ENCODE measurements at places on chromosomes 4 and X. TPM values are rescaled to one million over a fixed set of nuclear protein-coding genes. Genes with fewer than 3 reads are reported as not detected.

IL21 gene
- 14.5 TPM for total RNA-seq

SMIM43 gene
- total RNA-seq = not detected

SLC26A1 gene
- total RNA-seq = not detected

MTMR8 gene
- total RNA-seq = 4.4 TPM

NHSL2 gene
- 0.41 TPM for total RNA-seq

CFI gene
- total RNA-seq = 0.62 TPM

G3BP2 gene
- 156 TPM for total RNA-seq

SSX3 gene
- not detected for total RNA-seq

ZDHHC9 gene
- total RNA-seq = 13.9 TPM

CXCL10 gene
- 1.3 TPM for total RNA-seq

PNMA6E gene
- total RNA-seq = not detected

RRH gene
- not detected for total RNA-seq

MAGED2 gene
- 36.3 TPM for total RNA-seq

KANTR gene
- total RNA-seq = 9.7 TPM

TRMT44 gene
- total RNA-seq = 25.6 TPM

FAT4 gene
- not detected for total RNA-seq

MAGEA2B gene
- total RNA-seq = not detected

CFAP47 gene
- not detected for total RNA-seq

BTK gene
- total RNA-seq = 0.25 TPM

SHROOM2 gene
- total RNA-seq = not detected

FREM3 gene
- total RNA-seq = not detected

NDUFC1 gene
- total RNA-seq = 51.4 TPM

BEX4 gene
- total RNA-seq = 9.4 TPM

SEC24D gene
- 60.0 TPM for total RNA-seq

RGS12 gene
- 7.0 TPM for total RNA-seq

EFNB1 gene
- total RNA-seq = 7.6 TPM

WDR45 gene
- 43.5 TPM for total RNA-seq

PAGE2B gene
- 1.1 TPM for total RNA-seq

DGKK gene
- not detected for total RNA-seq

DCAF12L1 gene
- not detected for total RNA-seq

LONRF3 gene
- 0.46 TPM for total RNA-seq

RHOXF2B gene
- total RNA-seq = not detected

AFM gene
- total RNA-seq = not detected

TMEM156 gene
- 17.6 TPM for total RNA-seq

FABP2 gene
- not detected for total RNA-seq

PRDM8 gene
- 1.1 TPM for total RNA-seq

NXF3 gene
- not detected for total RNA-seq

SFRP2 gene
- total RNA-seq = not detected

SPANXA2 gene
- not detected for total RNA-seq

MXRA5 gene
- total RNA-seq = not detected

CYLC1 gene
- not detected for total RNA-seq

SGMS2 gene
- total RNA-seq = 1.0 TPM

CT45A2 gene
- not detected for total RNA-seq

GALNTL6 gene
- not detected for total RNA-seq

ENAM gene
- not detected for total RNA-seq

ZAR1 gene
- total RNA-seq = not detected

RTL3 gene
- total RNA-seq = not detected

SPIN3 gene
- total RNA-seq = 11.5 TPM

GUCY1A1 gene
- not detected for total RNA-seq

MORC4 gene
- 5.6 TPM for total RNA-seq

TMEM150C gene
- not detected for total RNA-seq

NIPAL1 gene
- 1.4 TPM for total RNA-seq

ANK2 gene
- 2.5 TPM for total RNA-seq

Data from activated T-helper 2 cell treated with anti-CD3 and anti-CD28 coated beads, Interferon-gamma antibody, Interleukin-2, Interleukin-4, amounts not matched to agents 10 μg/mL and 5 μg/mL and 100 μg/mL, durations not matched to agents 14 hours and 24 hours and 36 hours (primary cell).